NCI-H774 (cell line): ENCODE measurements at places on chromosomes 1 and 21.

GRCh38 chr1:54475357-54475881, 69.2 kb upstream of the SSBP3 start:
- DNase-seq, result no peak

DNA sequence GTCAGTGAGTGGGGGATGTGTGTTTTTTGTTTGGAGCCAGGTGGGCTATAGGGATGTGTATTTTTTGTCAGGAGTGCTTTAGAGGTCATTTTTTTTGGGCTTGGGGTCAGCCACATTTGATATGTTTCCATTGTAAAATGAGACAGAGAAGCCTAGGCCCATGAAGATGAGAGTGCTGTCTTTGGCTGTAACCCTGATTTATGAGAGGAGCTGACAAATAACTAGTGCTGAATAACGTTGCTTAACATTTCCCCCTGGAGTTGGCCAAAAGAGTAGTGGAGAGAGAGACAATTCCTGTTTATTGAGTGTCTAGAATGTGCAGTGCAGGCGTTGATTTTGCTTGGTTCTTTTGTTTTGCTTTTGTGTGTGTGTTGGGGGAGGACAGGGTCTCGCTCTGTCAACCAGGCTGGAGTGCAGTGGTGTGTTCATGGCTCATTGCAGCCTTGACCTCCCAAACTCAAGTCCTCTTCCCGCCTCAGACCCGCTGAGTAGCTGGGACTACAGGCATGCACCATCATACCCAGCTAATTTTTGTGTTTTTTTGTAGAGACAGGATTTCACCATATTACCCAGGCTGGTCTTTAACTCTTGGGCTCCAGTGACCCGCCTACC, 64.7 kb downstream of the S1PR1 start:
- DNase-seq, result no peak

- peak; percentile 1 for DNase-seq
Measured at GRCh38 chr1:10867914-10868598, 71.6 kb upstream of the CASZ1 start.

DNA sequence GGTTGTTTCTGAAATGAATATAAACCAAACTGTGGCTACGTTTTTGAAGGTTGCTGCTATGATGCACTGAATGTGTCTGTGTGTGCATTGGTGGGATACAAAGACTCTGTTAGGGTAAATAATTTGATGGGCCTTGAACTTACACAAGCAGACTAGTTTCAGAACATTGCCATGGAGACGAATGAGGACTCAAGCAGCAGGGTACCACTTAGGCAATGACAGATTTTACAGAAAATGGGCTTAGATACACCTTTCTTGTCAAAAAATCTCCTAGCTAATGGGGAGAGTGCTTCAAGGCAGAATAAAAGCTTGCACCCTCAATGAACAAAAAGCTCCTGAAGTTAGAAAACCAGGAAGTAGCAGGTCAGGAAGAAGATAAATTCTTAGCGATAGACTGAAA, 55.7 kb downstream of the IER5 start:
- DNase-seq, result no peak

DNA sequence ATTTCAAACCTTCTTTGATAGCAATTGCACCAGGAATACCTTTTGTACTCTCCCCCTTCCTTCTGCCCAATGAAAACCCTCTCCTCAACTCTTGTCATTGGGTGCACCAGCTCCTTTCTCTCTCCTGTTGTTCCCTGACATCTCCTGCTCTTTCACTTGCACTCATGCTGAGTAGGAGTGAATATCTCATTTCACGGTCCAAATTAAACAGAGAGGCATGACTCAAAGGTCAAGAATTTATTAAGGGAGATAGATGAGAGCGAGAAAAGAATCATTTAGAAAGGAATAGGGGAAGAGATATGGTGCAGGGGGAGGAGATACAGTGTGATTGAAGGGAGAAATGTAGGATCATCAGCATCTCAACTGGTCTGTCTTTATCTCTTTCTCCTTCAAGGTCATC, 22.1 kb downstream of the AIM2 start:
- no peak for DNase-seq

DNA sequence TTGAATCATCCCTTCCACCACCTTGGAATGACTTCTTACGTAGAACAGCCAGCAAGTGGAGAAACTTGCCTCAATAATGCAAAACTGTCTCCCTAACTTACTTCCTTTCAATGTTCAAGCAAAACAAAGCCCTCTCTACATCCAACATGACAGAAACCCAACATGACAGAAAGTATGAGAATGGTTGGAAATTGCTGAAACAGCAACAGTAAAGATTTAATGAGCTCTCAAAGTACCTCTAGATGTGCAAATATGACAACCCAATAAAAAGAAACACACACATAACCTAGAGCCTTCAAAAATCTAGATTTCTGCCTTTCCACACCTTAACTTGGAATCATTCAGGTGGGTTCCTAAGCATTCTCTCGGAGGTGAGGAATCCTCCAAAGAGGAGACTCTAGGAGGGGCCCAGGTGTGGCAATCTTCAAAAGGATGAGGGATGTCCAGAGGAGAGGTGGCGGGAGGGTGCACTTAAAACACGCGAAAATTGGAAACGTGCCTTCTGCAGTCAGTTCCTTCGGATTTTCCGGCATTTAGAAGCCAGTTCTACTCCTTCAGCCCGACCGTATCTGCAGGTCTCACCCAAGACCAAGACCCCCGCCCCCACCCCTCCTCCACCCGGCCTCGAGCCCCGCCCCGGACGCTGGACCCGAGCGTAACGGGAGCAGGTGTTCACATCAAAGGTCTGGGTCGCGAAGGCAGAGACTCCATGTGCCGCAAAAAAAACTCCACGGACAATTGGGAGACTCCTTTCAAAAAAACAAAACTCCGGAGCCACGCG, 996 bp upstream of the MGST3 start:
- peak; percentile 84 for DNase-seq

- DNase-seq, result no peak
Measured at GRCh38 chr1:8584316-8584715, 233.1 kb downstream of the RERE start.

DNA sequence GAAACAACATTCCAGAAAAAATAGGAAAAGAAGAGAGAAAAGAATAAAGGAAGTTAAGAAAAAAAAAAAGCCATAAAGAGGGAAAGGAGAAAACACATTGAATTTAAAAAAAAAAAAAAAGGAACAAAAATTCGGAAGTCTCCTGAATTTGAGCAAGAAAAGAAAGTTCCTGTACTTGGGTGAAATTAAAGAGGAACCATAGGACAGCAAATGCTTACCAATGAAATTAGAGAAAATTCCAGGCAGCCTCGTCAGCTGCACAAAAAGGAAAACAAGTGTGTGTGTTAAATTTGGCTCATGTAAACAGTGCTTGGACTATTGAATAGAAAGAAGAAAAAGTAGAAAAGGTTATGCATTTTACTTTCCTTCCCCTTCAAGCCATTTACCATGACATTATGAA, 4.9 kb downstream of the IL12RB2 start:
- no peak for DNase-seq

DNA sequence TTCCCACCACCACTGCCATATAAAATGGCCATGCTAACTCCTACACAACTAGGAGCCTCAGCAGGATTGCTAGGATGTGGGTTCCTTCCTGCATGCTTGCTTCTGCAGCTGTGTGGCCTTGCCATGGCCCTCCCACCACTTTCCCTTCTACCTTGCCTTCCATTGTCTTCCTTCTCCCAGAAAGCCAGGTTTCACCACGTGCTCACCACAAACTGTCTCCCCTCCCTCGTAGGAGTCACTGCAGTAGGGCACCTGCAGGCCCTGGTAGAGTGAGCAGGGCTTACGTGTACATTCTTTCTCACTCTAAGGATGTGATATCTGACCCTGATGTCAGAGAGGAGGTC, 3.7 kb downstream of the C1orf226 start:
- no peak for DNase-seq

DNA sequence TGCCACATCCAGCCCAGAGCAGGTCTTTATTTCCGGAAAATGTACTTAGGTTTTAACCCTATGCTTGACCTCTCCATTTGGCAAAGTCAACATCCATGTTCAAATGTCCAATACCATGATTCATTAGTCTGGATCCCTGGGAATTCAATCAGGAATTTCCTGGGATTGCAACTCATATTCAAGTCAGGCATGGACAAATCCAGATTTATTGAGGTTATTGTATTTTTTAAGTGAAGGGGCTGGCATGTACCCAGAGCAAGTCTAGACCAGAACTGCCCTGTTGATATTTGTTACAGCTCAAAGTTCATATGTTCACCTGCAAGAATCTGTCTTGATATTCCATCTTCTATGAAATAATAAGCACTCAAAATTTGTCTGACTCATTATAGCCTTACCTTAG, 521.1 kb downstream of the ADGRL2 start:
- DNase-seq, result no peak

GRCh38 chr1:37242501-37242900, 208.2 kb upstream of the GRIK3 start:
- DNase-seq, result no peak

GRCh38 chr1:22709227-22709626, 1.4 kb upstream of the EPHB2 start:
- no peak for DNase-seq

GRCh38 chr1:91670781-91671180, 170.1 kb downstream of the CDC7 start:
- DNase-seq, result no peak

GRCh38 chr1:3103967-3104677, 35.1 kb downstream of the PRDM16 start:
- no peak for DNase-seq

- DNase-seq, result no peak
Measured at GRCh38 chr1:77407738-77408375, 126.0 kb downstream of the AK5 start.

- DNase-seq, result no peak
Measured at GRCh38 chr1:83060221-83060620, 938.7 kb downstream of the TTLL7 start.

- DNase-seq, result peak; percentile 78
Measured at GRCh38 chr1:115771847-115772457, 3.4 kb upstream of the CASQ2 start.

GRCh38 chr1:152646656-152647055, 16.5 kb upstream of the LCE2D start:
- no peak for DNase-seq

GRCh38 chr1:58585166-58585565, 8.1 kb upstream of the TACSTD2 start:
- DNase-seq, result no peak

GRCh38 chr1:37438869-37439343, 35.5 kb upstream of the ZC3H12A start:
- DNase-seq, result peak; percentile 37

DNA sequence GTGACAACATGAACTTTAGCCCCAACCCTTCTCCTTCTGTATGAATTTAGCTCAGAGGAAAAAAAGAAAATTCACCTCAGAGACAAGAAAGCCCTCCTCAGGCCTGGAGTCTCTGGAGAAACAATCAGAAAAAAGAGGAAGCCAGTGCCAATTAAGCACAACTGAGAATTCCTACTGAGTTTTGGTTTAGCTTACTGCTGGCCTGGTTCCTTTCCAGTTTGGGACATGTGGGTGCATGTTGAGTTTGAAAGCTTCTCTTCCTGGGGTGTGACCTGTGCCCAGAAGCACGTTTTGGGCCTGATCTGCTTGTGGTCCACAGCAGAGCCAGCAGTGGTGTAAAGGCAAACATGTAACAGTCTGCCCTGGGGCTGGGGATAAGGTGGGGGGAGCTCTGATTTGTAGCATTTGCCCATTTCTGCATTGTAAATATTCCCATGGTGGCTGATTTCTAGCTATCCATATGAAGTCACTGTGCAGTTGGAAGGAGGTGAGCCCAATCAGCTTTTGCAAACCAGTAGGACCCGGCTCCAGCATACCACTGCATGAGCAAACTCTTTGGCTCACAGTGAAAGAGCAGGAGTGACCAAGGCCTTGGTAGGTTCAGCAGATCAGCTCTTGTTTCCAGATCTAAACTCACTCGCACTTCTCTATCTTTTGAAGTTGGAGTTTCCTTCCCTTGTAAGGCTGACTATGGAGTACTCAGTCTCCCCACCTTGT, 4.7 kb upstream of the THEM5 start:
- DNase-seq, result no peak
